ENCODE measurements at places on chromosomes 2 and 18.

GRCh38 chr2:71532327-71532726, 79.0 kb downstream of the DYSF start:
- no peak for DNase-seq

- DNase-seq, result no peak
Measured at GRCh38 chr2:164657129-164657528, 35.8 kb upstream of the GRB14 start.

- no peak for DNase-seq
Measured at GRCh38 chr18:31740180-31740579, 20.5 kb downstream of the SLC25A52 start.

DNA sequence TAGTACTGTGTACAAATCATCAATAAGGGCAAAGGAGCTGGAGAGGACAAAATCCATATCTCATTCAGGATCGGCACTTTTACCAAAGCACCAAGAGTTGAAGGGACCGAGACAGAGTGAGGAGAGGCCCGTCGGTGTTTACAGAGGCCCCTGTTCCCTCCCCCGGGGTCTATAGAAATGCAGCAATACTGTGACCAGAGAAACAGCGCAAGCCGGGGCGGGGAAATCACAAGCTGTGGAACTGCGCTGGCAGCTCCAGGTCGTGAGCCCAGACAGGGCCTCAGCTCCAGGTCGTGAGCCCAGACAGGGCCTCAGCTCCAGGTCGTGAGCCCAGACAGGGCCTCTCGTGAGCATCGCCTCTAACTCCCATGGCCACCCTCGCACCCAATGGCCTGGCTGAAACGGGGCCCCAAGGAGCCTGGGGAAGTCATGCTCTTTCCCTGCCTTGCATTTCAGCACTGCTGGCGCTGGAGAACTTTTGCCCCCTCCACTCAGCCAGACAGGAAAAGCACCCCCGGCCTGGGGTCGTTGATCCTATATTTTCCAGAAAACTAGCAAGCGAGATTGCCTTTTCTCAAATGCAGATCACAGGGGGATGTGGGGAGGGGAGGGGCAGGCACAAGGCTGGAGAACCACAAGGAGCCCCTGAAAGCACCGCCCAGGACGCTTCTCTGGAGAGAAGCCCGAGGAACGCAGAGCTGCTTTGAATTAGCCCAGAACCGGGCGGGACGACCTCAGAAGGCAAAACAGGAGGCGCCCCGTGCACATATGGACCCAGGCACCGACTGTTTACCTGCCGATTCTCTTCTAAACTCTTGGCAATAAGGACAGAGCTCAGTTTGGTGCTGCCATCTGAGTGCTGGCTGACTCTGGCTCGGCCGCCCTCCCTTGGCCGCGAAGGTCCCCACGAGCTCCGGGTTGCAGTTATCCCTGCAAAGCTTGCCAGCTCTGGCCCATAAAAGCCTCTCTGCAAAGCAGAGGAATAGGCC, 223.7 kb downstream of the ACKR3 start:
- DNase-seq, result no peak

GRCh38 chr2:21256006-21256405, 132.2 kb downstream of the TDRD15 start:
- DNase-seq, result no peak

DNA sequence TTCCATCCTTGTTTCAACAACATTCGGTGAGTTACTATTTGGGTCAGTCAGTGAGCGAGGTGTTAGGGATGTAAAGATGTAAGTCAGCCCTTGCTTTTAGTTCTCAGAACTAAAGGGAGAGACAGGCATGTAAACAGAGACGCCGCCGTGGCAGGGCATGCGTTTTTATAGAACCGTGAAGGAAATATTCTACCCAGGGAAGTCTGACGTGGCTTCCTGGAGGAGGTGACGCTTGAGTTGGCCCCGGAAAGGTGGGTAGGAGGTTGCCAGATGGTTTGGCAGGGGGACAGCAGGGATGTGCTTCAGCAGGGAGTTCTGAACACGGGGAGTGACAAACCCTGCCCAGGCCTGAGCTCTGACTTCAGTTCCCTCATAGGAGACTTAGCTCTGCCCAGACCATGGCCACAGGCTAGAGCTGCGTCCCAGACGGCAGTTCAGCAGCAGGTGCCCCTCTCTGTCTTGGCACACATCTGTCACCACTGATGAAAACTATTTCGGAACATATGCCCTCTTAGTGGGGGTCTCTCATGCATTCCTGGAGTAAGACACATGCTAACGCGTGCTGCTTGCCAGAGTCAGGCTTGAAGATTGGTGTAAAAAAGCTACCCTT, 23.4 kb upstream of the RPL31 start:
- no peak for DNase-seq

- DNase-seq, result no peak
Measured at GRCh38 chr18:73235491-73235890, 367.7 kb upstream of the NETO1 start.

- no peak for DNase-seq
Measured at GRCh38 chr2:23523373-23524260, 138.6 kb downstream of the KLHL29 start.

DNA sequence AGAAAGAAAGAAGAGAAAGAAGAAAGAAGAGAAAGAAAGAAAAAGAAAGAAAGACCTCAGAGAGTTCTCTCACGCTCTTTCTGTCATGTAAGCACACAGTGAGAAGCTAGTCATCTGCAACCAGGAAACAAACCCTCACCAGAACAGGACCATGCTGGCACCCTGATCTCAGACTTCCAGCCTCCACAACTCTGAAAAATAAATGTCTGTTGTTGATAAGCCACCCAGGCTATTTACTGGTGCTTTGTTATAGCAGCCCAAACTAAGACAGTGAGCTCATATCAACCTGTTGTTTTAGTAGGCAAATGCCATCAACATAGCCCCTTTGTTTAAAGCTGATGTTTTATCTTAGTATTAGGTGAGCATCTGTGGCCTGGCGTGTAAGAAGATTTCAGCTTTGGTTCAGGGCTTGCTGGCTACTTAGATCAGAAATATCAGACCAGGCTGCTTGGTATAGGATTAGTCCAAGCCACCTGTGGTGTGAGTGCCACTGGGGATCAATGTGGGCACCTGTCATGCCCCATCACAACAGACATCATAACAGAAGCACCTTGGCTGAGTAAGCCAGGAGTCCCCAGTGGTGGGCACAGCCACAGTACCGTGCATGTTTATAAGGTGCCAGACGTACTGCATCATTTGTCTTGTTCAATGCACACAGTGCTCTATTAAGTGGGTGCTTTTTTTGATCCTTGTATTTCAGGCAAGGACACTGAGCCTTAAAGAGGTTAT, 94.4 kb downstream of the LBH start:
- DNase-seq, result no peak

DNA sequence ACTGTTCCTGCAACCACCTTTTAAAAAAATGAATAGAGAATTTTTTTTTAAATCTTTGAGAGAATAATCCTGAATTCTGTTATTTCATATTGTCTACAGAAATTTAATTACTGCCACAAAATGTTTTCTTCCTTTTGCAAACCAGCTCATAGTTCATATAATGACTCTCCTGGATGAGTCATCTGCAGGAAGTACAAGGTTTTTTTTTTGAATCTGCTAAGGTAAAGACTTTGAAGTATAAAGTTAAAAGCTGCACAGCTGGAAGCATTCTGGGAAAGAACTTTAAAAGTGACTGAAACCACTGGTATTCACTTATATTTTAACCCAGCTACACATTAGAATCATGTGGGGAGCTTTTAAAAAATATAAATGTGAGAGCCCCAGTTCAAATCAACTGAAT, 25.4 kb downstream of the SESTD1 start:
- DNase-seq, result no peak

DNA sequence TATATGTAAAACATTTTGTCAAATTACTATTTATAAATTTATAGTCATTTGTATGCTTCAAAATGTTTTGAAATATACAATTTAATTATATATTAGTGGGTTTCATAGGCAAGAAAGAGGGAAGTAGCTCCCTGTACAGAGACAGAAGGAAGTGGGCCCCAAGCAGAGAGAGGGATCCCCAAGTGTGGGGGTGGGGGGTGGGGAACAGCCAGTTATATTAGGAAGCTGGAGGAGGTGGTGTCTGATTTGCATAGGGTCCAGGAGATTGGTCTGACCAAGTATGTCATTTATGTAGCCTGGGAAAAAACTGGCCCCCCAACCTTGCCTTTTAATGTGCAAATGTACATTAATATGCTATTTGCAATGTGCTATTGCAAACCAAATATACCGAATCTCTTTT, 76.5 kb upstream of the ZSWIM2 start:
- DNase-seq, result no peak

DNA sequence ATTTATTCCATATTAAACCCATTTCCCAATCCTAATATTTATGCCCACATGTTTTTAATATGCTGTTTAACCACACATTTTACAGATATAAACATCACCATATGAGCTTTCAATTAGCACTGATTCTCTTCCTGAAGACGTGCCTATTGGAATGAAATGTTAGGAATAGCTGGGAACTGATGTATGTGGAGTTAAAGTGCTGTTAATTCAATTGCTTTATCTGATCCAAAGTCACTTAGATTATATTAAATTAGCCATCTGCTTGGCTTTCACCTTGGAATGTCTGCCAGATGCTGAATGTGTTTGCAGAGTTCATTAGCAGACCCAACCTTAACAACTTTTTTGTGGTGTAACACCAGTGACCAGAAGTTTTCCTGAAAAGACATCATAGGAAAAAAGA, 942.9 kb upstream of the KLHL29 start:
- DNase-seq, result no peak

DNA sequence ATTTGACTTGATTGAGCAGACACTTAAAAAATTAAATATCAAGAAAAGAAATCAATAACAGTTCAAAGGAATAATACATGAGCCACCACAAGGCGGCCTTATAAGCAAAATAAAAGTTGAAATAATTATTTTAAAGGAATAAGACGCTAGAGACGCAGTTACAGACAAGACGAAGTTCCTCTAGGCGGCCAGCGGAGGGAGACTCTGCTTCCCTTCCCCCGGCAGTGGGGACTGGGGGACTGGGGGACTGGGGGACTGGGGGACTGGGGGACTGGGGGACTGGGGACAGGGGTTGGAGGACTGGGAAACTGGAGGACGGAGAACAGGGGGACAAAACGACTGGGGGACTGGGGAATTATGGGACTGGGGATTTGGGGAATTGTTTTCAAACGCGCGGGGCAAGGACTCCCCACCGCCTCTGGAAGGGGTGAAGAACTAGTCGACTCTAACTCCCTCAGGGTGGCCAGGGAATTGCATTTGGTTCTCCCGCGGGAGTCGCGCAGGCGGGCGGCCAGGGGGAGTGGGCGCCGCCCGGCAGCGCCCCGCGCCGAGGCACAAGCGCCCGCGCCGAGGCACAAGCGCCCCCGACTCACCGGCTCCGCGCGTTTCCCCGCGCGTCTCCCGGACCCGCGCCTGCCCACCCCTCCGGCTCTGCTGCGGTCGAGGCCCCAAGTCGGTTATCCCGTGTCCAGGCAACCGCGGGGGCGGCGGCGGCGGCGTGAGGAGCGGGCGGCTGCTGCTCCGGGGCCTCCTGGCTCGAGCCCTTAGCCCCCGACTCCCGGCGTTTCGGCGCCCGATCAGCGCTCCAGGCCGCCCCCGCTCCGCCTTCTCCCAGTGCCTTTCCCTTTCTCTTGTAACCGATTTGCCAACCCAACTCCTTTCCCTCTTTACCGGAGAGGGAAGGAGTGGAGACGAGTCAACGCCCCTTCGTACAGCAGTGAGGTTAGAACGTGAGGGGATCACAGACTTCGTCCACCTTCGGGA, at the start of gene CCDC178:
TSS of gene CCDC178 (minus strand) at position 662 of the 984 bp plus-strand sequence. CDS start 28,633 bp downstream, outside the sequence.
- DNase-seq, result no peak

GRCh38 chr2:146004462-146004861, 1484.5 kb upstream of the ZEB2 start:
- no peak for DNase-seq

- DNase-seq, result no peak
Measured at GRCh38 chr2:137857881-137858280, 106.4 kb upstream of the HNMT start.

- DNase-seq, result no peak
Measured at GRCh38 chr2:46878886-46879285, 36.7 kb downstream of the MCFD2 start.

DNA sequence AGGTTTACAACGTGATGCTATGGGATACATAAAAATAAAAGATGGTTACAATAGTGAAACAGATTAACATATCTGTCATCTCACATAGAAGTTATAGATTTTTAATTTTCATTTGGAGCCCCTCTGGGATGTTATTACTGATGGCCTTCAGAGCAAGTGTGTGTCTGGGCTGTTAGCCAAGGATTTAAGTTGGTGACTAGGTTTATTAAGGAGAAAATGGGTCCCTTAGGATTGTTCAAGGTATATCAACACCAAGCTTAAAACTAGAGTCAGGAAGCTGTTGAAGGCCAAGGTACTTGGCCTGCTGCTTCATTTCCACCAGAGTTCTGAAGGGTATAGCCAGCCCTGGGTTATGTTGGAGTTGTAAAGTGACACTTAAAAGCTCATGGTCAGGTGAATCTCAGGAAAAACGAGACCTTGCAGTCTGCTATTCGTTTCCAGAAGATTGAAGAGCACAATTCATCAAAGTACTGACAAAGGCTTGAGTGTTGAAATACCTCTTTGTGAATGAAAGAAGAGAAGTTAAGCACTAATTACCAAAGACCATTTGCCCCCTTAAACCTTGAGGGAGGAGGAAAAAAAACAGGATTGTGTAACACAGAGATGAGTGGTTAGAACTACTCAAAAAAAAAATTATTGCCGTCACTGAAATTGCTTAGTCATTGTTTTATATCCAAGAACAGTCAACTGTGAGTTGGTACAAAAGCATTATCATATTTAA, 48.4 kb downstream of the MAP2 start:
- no peak for DNase-seq

DNA sequence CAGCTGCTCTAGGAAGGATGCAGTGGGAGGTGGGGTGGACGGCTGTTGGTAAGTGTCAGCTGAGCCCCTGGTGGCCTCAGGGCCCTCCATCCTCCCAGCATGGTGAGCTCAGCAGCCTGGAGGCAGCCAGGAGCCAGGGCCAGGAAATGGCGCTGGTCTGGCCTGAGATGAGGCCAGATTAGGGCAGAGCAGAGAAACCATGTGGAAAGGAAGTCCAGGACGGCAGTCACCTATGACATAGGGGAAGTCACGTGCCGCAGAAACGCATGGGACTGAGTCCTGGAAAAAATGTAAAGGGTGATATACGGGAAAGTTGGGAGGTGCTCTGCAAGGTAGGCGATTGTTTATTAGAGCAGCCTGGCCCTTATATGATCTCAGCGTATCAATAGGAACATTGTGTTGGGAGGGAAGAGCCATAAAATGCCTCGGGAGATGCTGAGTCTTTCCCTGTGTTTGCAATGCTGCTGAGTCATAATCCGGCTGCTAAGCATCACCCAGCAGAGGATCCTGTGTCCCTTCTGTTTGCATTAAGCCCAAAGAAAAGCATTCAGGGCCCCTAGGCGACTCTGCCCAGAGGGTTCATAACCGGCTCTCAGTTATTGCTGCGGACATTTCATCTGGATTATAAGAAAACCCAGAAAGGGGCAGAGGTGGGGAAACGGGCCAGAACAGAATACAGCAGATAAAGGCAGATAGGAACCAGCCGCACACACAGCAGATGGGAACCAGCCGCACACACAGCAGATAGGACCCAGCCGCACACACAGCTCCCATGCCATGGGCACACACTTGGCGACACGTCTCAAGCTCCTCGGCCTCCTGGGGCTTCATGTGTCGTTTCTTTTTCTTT, 30.3 kb upstream of the B3GNT7 start:
- DNase-seq, result no peak
